Kidney (tissue), 22 donors: ENCODE measurements at places on chromosomes 5 and 9. TPM values are rescaled to one million over a fixed set of nuclear protein-coding genes. Genes with fewer than 3 reads are reported as not detected.

Gene FAM221B
- total RNA-seq, result not detected

Gene LSM11
- total RNA-seq, result 2.8 TPM

Gene SVEP1
- total RNA-seq, result 19.3 TPM

Gene PCDHB11
- total RNA-seq, result 4.3 TPM

Gene RAD17
- 26.6 TPM for total RNA-seq

DNA sequence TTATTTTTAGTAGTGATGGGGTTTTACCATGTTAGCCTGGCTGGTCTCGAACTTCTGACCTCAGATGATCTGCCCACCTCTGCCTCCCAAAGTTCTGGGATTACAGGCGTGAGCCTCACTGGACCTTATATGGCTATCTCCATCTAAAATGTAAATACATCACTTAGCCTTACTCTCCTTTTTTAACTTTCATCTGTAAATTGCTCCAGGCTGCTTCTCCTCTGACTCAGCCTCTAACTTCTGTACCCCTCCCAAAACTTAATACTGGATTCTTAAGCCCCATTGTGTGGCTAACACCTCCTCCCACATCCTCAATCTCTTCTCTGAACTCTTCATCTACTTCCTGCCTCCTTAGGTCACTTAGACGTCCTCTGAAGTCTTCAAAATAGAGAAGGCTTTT is 4.0 kb downstream of the SNX30 start:
- peaks cover 9% of the 10 kb centered on the region for H3K4me1 ChIP-seq
- no peak overlapping the region for H3K27ac ChIP-seq
- no peak overlapping the region for H3K4me3 ChIP-seq
- no peaks in the 10 kb centered on the region for H3K36me3 ChIP-seq
- no peak for DNase-seq

DNA sequence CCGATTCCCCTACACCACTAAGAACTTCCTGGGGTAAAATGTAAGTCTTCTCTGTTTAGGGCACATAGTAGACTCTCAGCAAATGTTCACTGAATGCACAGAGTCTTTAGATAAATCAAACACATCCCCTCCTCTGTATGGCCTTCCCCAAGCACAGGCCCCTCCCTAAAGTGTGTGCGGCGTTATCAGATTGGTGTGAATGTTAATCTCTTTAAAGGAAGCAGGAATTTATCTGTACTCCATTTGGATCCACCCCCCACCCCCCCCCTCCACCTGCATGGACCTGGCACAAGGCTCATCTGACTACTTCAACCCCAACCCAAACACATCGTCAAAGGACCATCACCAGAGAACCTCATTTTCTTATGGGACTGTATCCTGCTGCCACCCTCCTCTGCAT is 6.3 kb downstream of the PCDH1 start:
- H3K36me3 ChIP-seq, result peaks cover 22% of the 10 kb centered on the region
- H3K4me3 ChIP-seq, result no peak overlapping the region
- DNase-seq, result no peak
- H3K27ac ChIP-seq, result peak overlapping the region; percentile 16

DNA sequence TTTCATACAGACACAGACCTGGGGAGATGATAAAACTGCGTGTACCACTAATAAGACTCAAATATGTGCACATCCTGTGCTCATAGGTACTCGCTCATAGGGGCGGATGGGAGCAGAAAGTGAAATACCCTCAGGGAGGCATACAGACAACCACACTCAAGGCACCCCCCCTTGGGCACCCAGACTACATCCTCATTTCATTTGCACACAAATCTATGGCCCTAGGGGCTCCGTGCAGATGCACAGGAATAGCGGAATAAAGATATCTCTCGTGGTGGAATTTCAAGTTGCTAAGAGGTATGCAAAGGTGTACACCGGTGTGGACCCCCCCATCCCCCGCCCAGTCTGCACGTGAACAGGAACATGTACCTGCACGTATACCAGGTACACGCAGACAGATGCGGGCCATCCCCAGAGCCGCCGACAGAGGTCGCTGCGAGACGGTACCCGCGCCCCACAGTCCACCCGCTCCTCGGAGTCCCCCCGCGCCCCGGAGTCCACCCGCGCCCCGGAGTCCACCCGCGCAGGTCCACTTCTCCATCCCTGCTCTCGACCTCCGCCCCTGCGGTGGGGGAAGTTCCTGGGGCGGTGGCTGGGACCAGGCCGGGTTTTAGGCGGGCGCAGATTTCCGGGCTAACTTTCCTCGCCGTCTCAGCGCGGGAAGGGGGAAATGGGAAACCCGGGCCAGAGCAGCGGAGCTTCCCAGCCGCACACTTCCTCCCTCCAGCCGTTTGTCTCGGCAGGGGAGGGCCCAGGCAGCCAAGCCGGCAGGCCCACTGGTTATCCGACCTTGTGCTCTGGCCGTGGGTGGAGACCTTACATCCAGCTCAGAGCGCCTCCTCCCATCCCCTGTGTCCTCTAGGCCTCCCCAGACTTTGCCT is 1.0 kb upstream of the IL12B start:
- H3K27ac ChIP-seq, result no peak overlapping the region
- H3K4me3 ChIP-seq, result peak overlapping the region; percentile 31
- peak; percentile 87 for DNase-seq

- H3K4me1 ChIP-seq, result no peaks in the 10 kb centered on the region
- no peak for DNase-seq
- H3K27ac ChIP-seq, result no peak overlapping the region
- H3K4me3 ChIP-seq, result no peak overlapping the region
- no peaks in the 10 kb centered on the region for H3K27me3 ChIP-seq
- H3K36me3 ChIP-seq, result no peaks in the 10 kb centered on the region
Measured at GRCh38 chr5:23314827-23315226, 192.6 kb upstream of the PRDM9 start.

DNA sequence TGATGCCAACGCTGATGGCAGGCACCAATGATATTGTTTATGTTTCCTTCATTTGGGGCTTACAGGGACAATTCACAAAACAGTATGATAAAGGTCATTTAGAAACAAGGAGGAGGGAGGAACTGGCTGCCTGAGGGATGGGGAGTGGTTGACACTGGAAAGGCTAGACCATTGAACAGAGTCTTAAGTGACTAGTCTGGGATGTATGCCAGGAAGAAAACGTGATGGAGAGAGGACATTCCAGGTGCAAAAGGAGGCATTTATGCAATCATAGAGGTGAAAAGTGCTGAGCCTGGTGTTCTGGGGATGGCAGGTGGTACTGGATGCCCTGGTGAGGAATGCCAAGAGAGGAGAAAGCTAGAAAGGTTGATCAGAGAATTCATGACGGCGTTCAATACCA is 153.4 kb downstream of the ZNF462 start:
- no peaks in the 10 kb centered on the region for H3K36me3 ChIP-seq
- peaks cover 4% of the 10 kb centered on the region for H3K4me1 ChIP-seq
- no peak overlapping the region for H3K27ac ChIP-seq
- no peaks in the 10 kb centered on the region for H3K27me3 ChIP-seq
- H3K4me3 ChIP-seq, result no peak overlapping the region

- DNase-seq, result no peak
- H3K36me3 ChIP-seq, result no peaks in the 10 kb centered on the region
- H3K27ac ChIP-seq, result no peak overlapping the region
- H3K27me3 ChIP-seq, result no peaks in the 10 kb centered on the region
- no peaks in the 10 kb centered on the region for H3K4me1 ChIP-seq
Measured at GRCh38 chr5:110040178-110040577, 350.5 kb downstream of the MAN2A1 start.

GRCh38 chr5:60262576-60263295 is 369.2 kb upstream of the PDE4D start:
- no peak overlapping the region for H3K27ac ChIP-seq
- H3K4me3 ChIP-seq, result no peak overlapping the region
- H3K27me3 ChIP-seq, result no peaks in the 10 kb centered on the region
- no peaks in the 10 kb centered on the region for H3K36me3 ChIP-seq
- no peaks in the 10 kb centered on the region for H3K4me1 ChIP-seq

DNA sequence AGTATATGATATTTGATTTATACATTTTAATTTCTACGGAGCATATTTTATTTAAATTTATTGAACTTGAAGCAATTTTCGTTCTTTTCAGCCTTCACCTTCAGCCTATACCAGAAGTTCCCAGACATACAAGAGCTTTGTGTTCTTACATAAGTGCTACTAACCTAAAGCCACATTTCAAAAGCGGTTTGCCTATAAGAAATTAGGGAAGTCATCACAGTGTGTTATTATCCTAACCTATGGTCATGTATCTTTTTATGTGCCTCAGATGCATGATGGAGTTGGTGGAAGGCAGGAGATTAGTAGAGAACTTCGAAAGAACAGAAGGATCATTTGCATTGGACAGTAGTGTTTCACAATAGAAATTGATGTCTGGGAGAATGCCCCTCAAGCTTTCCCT is 3.1 kb downstream of the KIF2A start:
- H3K27me3 ChIP-seq, result no peaks in the 10 kb centered on the region
- no peak for DNase-seq
- H3K27ac ChIP-seq, result no peak overlapping the region
- no peak overlapping the region for H3K4me3 ChIP-seq

DNA sequence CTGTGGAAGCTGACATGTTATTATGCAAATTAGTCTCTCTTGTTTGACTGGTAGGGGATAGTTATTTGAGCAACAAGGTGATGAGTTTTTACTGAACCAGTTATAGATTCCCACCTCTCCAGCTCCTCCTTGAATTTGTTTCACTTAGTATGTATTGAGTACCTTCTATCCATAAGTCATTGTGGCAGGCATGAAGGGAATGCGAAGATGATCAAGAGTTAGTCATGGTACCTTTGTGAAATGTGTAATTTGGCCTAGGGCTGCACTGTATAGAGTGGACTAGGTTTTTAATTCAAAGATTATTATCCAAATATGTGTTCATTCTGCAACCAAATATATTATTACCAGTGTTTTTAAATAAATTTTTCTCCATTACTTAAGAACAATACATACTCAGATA is 110.1 kb downstream of the HACD4 start:
- no peak overlapping the region for H3K4me3 ChIP-seq
- H3K27me3 ChIP-seq, result no peaks in the 10 kb centered on the region
